ENCODE measurements at places on chromosomes 4 and X. TPM values are rescaled to one million over a fixed set of nuclear protein-coding genes. Genes with fewer than 3 reads are reported as not detected.

DNA sequence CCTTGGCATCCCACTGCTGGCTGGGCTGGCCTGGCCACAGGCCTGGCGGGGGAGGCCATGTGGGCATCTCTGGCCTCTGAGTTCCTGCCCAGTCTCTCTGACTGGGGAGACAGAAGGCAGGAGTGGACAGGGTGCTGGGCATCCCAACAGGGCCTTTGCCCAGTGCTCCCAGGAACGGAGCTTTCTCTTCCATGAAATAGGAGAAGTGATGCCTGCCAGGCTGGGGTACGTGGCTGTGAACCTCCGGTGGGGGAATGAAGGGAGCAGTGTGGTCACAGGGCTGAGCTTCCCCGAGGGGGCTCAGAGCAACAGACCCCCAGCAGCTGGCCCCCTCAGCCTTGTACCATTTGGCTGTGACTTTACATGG, 40.4 kb upstream of the HMX1 start:
- no peak overlapping the region for H3K27ac ChIP-seq
- peaks cover 3% of the 10 kb centered on the region for H3K27me3 ChIP-seq
- H3K4me1 ChIP-seq, result no peaks in the 10 kb centered on the region
- no peaks in the 10 kb centered on the region for H3K36me3 ChIP-seq

GRCh38 chr4:59612235-59612634, 1587.9 kb upstream of the ADGRL3 start:
- H3K27me3 ChIP-seq, result no peaks in the 10 kb centered on the region
- H3K27ac ChIP-seq, result no peak overlapping the region
- peak; percentile 7 for DNase-seq
- peaks cover 17% of the 10 kb centered on the region for H3K4me1 ChIP-seq
- H3K36me3 ChIP-seq, result no peaks in the 10 kb centered on the region
- H3K4me3 ChIP-seq, result no peak overlapping the region

- no peak overlapping the region for H3K27ac ChIP-seq
- peaks cover 18% of the 10 kb centered on the region for H3K27me3 ChIP-seq
- H3K36me3 ChIP-seq, result no peaks in the 10 kb centered on the region
- no peak overlapping the region for H3K4me3 ChIP-seq
- no peaks in the 10 kb centered on the region for H3K4me1 ChIP-seq
Observed at GRCh38 chrX:2577844-2578466, 77.2 kb upstream of the DHRSX start.

Gene DTHD1
- not detected for polyA plus RNA-seq

Gene ODAPH
- 0.59 TPM for polyA plus RNA-seq

Gene MMAA
- 9.4 TPM for polyA plus RNA-seq

- no peaks in the 10 kb centered on the region for H3K4me1 ChIP-seq
- no peak for DNase-seq
- H3K4me3 ChIP-seq, result no peak overlapping the region
Observed at GRCh38 chr4:185965426-185966384, 103.3 kb upstream of the TLR3 start.
